NCI-H2029 treated with DMSO at 0.1 percent for 48 hours (cell line): ENCODE measurements at places on chromosomes 16 and 17.

DNA sequence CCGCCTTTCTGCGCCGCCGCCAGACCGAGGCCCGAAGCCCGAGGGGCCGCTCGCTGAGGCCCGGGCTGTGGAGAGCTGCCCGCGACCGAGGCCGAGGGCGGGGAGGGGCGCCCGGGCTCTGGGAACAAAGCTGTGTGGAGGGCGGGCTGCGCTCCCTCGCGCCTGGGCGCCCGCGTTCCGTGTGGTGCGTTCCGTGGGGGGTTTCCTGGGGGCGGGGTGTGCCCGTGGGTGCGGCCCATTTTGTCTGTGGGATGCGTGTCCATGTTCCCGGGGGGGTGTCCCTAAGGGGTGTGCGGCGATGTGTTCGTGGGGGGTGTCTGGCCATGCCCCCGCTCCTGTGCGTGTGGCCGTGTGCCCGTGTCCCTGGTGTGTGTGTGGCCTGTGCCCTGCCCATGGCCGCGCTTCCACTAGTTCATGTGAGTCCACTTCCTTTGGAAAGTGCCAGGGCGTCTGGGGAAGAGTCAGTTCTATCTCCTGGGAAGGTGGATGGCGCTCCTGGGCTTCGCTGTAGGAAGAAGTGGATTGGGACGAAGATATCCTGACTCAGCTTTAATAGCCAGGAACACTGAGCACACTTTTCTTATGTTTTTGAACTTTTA is 520 bp downstream of the JPT2 start:
- DNase-seq = no peak

- DNase-seq = no peak
Measured at GRCh38 chr16:68251832-68252231, 6.7 kb downstream of the PLA2G15 start.

- DNase-seq = no peak
Measured at GRCh38 chr17:66431910-66432309, 129.5 kb downstream of the PRKCA start.

- DNase-seq = no peak
Measured at GRCh38 chr17:45353043-45353442, 36.2 kb upstream of the MAP3K14 start.

DNA sequence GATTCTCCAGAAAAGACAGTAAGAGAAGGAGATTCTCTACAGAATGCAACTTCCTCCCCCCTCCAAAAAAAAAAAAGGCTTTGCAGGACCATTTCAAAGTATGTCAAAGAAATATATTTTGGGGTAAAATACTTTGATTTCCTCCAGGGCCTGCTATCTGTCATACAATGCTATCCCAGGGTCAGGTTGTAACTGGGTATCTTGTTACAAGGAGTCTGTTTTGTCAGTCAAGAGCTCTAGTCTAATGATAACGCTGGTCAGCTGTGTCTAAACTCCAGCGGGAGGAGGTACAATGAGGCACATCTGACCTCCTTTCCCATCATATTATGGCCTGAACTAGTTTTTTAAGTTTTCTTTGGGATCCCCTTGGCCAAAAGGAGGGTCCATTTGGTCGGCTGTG is 408.4 kb upstream of the CDH5 start:
- no peak for DNase-seq

DNA sequence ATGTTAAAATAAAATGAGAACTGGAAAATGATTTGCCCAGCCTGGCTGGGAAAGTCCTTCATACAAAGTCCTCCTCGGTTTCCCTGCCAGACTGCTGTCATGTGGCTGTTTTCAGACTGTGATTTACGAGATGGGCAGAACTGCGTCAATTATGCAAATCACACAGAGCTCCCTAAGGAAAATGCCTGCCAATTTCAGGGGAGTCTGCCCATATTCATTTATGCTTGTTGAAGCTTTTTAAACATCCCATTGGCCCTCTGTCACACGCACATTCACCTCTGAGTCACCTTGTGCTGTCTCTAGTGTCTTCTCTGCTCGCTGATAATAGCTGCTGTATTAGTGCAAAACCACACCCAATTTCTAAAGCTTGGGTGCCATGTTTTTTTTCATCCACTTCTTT is 81.7 kb upstream of the FAM20A start:
- no peak for DNase-seq

DNA sequence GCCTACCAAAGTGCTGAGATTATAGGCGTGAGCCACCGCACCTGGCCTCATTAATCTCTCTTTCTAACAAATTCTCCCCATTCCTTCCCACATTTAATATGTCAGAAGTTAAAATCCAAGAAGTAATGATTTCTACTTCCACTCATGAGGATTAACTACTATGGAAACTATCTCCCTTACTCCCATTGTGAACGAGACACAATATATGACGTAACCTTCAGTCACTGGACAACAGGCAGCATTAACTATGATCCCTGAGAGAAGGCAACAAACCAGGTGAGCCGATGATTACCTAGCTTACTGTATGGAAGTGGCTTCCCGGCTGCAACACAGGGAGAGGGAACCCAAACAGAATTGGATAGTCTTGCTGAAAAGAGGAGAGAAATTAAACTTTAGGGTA is 20.0 kb downstream of the GLG1 start:
- DNase-seq = no peak

- DNase-seq = no peak
Measured at GRCh38 chr17:15264542-15264941, 584 bp downstream of the PMP22 start.

- no peak for DNase-seq
Measured at GRCh38 chr17:51078009-51078592, 42.6 kb downstream of the SPAG9 start.

DNA sequence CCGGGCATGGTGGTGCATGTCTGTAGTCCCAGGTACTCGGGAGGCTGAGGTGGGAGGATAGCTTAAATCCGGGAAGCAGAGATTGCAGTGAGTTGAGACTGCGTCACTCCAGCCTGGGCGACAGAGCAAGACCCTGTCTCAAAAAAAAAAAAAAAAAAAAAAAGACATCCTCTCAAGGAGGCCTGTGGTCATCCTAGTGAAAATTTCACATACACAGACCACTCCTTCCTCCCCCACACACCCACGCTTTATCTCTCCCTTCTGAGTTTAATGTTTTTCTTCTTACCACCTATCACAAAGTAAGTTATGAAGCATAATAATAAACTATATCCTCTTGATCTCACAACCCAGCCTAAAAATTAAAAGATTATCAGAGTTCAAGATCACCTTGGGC is 1.3 kb upstream of the NOL11 start:
- DNase-seq = no peak

DNA sequence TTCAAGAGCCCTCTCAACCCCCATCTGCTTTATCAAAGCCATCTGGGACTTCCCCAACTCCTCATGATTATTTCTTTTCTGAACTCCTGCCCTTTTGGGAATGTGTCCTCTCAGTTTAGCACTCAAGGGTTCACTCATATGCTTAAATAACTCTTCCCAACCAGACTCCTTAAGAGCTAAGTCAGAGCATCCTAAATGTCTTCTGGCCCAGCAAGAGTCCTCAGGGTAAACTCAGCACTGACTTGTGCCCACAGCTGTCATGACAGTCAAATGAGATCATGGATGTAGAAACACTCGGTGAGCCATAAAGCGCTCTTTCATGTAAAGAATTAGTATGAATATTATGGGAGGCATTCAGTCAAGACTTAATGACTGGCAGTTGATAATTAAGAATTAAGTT is 85.9 kb downstream of the TEX14 start:
- no peak for DNase-seq

GRCh38 chr17:79732804-79733691 is 2.3 kb downstream of the ENPP7 start:
- no peak for DNase-seq

DNA sequence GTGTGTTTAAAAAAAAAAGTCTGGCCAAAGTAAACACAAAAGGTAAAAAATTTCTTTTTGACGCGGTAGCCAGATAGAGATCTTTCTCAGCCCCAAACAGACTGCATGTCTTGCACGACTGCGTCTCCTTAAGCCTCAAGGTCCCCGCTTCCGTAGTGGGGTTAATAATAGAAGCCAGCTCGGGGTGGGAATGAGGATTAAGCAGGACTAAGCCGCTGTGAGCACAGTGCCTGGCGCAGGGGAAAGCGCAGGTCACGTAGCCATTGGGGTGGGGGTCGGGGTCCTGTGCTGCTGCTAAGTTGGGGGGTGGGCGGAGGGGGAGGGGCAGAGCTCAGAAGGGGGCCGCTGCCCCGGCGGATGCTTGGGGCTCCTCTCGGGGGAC is 521 bp downstream of the GGA2 start:
- DNase-seq = no peak

- no peak for DNase-seq
Measured at GRCh38 chr16:84531671-84532111, 27.2 kb upstream of the MEAK7 start.

DNA sequence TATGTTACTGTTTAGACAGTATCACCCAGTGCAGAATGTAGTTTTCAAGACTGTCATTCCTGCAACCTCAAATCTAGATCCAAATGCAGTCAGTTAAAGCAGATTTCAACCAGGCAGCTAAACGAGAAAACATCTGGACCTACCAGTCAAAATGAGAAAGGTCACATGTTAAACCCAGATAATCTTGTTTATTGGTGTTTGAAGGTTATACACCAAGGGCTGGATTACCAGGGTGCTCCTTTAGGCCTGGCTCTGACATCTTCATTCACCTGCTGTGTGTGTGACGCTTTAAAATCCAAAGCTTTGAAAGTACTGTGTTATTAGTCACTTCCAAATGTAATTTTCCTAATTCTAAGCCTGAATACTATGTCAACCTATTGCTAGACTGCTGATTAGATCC is 54.9 kb downstream of the IKZF3 start:
- DNase-seq = no peak

- no peak for DNase-seq
Measured at GRCh38 chr16:88376835-88377726, 5.7 kb upstream of the ZNF469 start.

DNA sequence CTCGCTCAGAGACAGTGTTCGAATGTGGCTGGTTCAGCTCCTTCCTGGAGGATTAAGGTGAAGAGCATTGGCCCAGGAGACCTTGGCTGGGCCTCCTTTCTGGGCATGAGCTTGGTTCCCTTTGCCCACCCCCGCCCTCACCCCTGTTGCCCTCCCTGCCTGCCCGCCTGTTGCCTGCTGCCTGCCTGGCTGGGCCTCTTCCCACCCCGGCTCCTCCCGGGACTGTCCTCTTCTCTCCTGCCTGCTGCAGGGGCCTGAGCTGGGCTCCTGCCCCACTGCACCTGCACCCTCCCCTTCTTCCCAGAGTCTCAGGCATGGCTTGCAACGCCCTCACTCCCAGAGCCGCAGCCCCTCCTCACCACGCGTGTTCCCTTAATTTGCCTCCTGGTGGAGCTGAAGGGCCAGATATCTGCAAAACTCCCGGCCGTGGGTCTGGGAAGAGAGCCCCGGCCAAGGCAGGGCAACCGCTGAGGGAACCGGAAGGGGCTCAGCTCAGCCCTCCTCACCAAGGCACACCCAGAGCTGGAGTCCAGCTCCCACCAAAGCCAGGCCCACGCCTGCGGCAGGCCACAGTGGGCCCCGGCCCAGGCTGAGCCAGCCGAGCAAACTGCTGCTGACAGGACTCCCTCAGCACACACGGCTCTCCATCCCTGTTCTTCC is 31.2 kb downstream of the MNT start:
- no peak for DNase-seq

DNA sequence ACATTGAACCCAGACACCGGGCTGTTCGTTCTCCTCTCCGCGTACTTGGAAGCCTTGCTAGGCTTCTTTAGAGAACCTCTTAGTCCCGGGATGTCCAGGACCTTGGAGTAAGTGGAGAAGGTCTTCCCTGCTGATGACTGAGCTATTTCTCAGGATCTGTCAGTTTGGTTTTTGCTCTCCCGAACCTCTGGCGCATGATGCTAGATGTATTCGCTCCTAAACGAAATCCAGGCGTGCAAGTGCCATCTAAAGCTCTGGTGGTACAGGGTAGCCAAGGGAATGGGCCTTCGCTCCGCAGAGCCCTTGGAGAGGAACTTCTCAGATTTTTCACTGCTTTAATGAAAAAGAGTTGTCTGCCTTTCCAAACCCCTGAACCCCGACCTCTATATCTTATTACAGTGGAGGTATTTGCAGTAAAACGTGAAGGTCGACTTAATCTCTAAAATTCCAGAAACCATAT is 547 bp downstream of the VMP1 start:
- DNase-seq = no peak

DNA sequence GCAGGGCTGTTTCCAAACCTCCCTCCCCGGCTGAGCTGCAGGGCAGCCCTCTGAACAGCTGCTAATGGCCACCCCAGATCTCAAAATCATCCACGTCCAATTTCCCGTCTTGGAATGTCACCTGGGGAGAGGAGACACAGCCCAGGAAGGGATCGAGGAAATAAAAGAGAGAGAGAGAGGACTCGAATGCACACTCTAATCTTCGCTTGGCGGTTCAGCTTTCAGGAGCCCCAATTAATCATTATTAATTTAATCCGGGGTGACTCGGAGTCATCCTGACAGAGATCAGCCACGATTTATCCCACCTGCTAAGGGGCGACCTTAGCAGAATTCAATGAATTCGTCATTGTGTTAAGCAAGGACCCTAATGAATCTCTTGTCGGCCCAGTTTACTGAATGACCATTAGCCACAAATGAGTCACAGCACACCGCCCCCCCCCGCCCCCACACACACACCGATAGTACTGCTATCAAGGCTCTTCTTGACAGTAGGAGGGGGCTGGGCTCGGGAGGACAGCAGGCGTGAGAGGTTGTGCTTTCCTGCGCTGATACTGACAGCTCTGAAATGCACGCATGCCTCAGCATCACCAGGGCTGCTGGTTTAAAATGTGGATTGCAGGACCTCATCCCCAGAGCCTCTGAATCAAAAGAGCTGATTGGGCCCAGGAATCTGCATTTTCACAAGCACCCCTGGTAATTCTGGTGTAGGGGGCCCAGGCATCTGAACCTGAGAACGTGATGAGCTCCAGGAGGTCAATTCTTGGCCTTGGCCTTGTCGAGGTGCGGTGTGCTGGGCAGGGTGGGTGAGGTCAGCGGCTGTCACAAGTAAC is 190.0 kb upstream of the CIBAR2 start:
- no peak for DNase-seq

DNA sequence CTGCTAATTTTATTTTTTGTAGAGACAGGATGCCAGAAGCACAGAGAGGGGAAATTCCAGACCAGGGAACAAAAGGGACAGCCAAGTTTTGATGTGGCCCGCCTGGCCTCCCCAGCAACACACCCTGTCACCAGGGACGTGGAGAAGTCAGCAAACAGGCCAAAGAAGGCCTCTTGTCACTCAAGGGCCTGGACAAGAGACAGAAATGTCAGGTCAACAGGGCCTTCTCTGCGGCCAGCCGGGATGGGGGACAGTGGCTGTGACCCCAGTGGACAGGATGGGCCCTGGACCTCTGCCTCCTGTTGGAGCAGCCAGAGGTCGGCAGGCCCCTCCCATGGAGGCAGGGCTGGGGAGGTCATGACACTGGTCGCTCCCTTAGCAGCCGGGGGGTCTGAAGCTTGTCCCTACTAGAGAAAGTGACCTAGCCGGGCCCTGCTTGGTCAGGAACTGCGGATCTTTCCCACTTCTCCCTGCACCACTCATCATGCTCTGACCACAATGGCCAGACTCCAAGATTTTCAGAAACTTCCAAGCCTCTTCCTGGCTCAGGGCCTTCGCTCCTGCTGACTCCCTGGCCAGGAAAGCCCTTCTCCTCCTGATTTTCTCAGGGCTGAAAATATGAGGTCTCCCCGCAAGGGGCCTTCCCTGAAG is 9.2 kb upstream of the TVP23A start:
- peak; percentile 39 for DNase-seq
